NCI-H226 (cell line): ENCODE measurements at places on chromosomes 4 and X.

- peak; percentile 10 for DNase-seq
These were observed 44.3 kb downstream of the EFHC2 start for GRCh38 chrX:44299177-44299576.

- DNase-seq = no peak
These were observed 72.0 kb downstream of the RGS12 start for GRCh38 chr4:3364634-3365314.

GRCh38 chrX:47460561-47460960 lies 22.5 kb downstream of the ZNF41 start:
- no peak for DNase-seq

- DNase-seq = peak; percentile 13
These were observed 68.1 kb downstream of the UCHL1 start for GRCh38 chr4:41324861-41325260.

DNA sequence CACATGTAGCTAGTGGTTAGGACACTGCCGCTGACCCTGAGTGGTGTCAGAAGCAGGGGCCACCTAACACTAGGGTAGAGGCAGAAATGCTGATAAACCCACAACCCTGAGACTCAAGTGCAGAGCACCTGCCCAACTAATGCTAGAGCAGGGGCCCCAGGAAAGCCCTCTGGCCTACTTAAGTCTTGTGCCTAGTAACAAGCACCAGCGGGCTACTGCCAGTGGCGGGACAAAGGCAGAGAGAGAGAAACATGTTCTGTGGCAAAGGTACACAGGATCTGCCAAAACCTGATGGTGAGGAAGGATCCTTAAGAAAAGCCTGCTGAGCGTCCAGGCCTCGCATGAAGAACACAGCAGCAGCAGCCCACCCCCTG lies 172.4 kb downstream of the PRDM5 start:
- DNase-seq = no peak

- DNase-seq = no peak
These were observed 3.9 kb downstream of the LOC101059915 start for GRCh38 chrX:71671043-71671780.

- DNase-seq = no peak
These were observed 207.2 kb upstream of the GPRIN3 start for GRCh38 chr4:89514811-89515210.

- peak; percentile 41 for DNase-seq
These were observed 74.7 kb downstream of the TRAM1L1 start for GRCh38 chr4:117010671-117011070.

- DNase-seq = no peak
These were observed 1.0 kb upstream of the AASDH start for GRCh38 chr4:56388306-56388705.

- DNase-seq = no peak
These were observed 84.2 kb downstream of the LNX1 start for GRCh38 chr4:53507058-53507457.

GRCh38 chr4:13355111-13355880 lies 128.8 kb downstream of the RAB28 start:
- no peak for DNase-seq

GRCh38 chr4:174402470-174403176 lies 118.9 kb downstream of the CEP44 start:
- no peak for DNase-seq

GRCh38 chr4:7297374-7297773 lies 105.0 kb downstream of the SORCS2 start:
- DNase-seq = no peak

DNA sequence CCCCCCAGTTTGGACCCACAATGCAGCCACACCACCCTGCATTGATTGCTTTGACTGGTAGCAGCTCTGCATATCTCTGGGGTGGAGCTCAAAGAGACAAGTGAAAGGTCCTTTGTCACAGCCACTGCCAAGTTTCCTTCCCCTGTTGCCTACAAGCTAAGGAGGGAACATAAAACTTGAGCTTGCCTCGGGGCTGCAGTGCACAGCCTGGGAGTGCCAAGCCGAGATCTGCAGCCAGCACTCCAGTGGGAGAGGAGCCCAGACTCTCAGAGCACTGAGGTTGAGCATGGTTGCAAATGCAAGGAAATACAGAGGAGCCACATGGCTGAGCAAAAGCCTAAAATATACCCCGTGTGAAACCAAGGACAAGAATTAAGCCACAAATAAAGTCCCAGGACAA lies 142.2 kb downstream of the DKK2 start:
- DNase-seq = no peak

- DNase-seq = no peak
These were observed 263.5 kb upstream of the DKK2 start for GRCh38 chr4:107299646-107300045.

DNA sequence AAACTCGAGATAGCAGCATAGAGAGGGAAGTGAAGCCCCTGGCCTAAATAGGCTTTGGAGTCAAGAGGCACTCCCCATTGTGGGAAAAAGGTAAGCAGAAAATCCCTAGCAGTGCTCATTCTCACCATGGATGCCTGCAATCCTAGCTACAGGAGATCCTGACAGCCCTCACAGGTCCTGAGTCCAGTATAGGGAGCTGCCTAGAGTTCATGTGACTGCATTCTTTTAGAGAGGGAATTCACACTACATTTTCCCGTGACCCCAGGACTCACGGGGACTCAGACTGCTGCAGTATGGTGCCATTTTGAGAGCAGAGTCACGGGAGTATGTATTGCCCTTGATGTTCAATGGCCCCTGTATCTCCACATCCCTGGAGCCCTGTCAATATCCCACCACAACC lies 82.4 kb downstream of the MAGED1 start:
- no peak for DNase-seq

DNA sequence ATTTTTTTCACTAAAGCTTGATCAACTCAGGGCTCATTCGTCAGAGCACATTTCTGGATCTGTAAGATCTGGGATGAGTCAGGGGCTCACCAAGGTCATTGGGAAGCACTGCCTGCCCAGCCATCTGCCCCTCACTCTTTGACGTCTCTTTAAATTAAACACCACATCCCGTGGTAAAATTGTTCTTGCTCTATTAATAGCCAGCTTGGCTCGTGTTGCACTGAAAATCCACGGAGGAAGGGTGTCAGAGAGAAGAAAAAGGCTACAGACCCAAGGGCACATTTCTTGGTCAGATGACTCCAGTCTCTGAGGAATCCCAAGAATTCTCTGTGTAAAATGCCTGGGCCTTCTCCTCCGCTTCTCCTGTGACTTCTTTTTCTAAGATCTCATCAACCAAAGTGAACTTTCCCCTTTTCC lies 45.7 kb upstream of the GATB start:
- peak; percentile 74 for DNase-seq

DNA sequence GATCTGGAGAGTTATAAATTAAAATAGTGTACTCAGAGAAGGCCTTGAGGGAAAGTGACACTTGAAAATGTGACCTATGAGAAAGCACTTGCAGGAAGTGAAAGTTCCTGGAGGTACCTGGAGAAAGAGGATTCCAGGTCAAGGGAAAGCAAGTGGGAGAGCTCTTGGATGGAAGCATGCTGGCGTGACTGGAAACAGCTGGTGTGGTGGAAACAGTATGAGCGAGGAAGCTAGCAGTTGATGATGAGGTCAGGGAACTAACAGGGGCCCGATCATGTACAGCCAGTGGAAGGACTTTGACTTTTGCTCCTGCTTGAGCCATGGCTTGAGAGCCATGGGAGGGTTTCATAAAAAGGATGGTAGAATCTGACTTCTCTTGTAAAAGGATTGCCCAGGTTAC lies 9.5 kb upstream of the CLCN5 start:
- DNase-seq = no peak

DNA sequence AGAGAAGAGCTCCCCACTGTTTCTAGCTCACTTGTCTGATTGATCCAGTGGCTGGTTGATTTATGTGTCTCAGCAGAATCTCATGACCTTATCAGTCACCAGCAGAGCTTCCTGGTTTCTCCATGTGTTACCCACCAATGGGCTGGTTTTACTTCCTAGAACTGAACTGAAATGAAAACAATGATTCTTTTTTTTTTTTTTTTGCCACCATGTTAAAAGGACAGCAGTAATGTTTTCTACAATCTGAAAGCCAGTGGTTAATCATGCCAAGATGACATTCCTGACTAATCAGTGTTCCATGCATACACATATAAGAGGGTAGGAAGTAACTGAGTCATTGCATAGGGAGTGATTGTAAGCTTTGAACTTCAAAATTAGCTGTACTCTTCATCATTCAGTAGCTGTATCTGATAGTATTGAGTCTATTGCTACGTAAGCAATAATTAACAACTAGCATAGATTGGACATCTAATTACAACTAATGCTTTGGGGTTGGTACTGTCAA lies 67.7 kb downstream of the SLC4A4 start:
- DNase-seq = peak; percentile 26

- DNase-seq = no peak
These were observed 18.8 kb downstream of the PPP4R3C start for GRCh38 chrX:27444093-27444908.

GRCh38 chr4:3708103-3708510 lies 58.1 kb upstream of the ADRA2C start:
- DNase-seq = no peak

- DNase-seq = no peak
These were observed 95.0 kb upstream of the STS start for GRCh38 chrX:7052541-7052940.

DNA sequence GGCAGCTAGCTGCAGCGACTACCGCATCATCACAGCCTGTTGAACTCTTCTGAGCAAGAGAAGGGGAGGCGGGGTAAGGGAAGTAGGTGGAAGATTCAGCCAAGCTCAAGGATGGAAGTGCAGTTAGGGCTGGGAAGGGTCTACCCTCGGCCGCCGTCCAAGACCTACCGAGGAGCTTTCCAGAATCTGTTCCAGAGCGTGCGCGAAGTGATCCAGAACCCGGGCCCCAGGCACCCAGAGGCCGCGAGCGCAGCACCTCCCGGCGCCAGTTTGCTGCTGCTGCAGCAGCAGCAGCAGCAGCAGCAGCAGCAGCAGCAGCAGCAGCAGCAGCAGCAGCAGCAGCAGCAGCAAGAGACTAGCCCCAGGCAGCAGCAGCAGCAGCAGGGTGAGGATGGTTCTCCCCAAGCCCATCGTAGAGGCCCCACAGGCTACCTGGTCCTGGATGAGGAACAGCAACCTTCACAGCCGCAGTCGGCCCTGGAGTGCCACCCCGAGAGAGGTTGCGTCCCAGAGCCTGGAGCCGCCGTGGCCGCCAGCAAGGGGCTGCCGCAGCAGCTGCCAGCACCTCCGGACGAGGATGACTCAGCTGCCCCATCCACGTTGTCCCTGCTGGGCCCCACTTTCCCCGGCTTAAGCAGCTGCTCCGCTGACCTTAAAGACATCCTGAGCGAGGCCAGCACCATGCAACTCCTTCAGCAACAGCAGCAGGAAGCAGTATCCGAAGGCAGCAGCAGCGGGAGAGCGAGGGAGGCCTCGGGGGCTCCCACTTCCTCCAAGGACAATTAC lies 1.4 kb downstream of the AR start:
- no peak for DNase-seq

- DNase-seq = no peak
These were observed 543.5 kb upstream of the PCDH10 start for GRCh38 chr4:132605551-132605950.

DNA sequence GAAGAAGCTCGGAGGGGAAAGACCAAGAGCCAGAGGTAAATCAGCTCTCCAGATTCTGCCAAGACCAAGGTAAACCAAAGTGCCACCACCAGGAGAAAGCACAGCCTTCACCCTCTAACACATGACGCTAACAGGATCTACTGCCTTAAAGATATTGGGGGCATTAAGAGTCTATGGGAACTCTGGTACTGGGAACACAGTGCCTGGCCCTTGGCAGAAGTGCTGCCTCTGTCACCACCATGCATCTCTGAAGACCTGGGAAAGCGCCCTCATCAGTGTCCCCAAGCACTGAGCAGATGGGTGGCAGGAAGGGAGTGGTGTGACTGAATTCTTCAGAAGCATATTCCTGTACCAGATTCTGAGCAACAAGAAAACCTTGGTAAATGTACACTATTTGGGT lies 1.3 kb downstream of the QDPR start:
- no peak for DNase-seq

DNA sequence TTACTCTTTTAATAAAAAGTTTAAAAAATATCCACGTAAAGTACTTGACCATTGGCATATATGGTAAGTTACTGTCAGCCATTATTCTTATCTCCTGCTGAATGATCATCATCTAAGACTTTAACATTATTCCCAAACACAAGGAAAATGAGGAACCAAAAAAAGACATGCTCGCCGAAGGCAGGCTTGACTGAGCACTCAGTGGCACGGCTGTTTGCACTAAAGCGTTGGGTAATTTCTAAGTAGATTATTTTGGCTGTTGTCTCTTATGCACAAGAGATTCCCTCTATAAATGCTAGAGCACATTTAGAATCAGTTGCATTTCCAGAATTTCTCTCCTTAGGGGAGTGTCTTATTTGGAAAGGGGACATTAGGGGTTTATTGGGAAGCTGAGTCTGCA lies 82.8 kb downstream of the CHRNA9 start:
- DNase-seq = no peak

DNA sequence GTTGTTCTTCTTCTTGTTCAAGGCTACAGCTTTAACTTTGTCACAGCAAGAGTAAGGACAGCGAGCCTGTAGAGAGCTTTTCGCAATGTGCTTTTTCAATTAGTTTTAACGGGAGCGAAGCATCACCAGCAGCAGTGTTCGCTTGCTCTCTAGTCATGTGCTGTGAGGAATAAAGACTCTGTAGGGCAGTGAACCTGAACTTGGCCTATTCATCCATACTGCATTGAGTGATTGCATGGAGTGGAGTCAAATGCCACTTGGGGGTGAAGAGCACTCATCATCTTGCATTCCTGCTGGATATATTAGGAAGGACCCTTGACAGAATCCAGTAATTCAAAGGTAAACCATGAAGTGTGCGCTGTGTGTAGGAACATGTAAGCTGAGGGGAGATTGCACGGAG lies 240.0 kb downstream of the FRMPD4 start:
- DNase-seq = no peak

- DNase-seq = no peak
These were observed 39.5 kb downstream of the TMEM154 start for GRCh38 chr4:152640058-152640921.

GRCh38 chrX:121160987-121161386 lies 113.6 kb downstream of the GLUD2 start:
- no peak for DNase-seq

- no peak for DNase-seq
These were observed 64.9 kb upstream of the SCOC start for GRCh38 chr4:140308366-140309123.

DNA sequence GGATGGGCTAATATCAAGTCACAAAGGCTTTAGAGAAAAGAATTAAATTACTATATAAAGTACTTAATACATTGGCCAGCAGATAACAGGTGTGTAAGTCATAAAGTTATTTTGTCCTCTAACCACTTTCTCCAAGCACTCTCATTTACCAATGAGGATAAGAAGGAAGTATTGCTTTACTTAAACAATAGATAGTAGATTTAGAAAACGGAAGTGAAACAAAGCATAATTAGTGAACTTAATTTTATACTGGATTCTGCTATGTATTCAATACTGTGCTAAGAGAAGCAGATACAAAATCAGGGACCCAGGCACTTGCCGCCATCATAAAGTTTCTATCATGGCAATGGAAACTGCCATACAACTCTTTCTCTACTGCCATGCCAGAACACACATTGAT lies 24.0 kb downstream of the AFM start:
- no peak for DNase-seq

DNA sequence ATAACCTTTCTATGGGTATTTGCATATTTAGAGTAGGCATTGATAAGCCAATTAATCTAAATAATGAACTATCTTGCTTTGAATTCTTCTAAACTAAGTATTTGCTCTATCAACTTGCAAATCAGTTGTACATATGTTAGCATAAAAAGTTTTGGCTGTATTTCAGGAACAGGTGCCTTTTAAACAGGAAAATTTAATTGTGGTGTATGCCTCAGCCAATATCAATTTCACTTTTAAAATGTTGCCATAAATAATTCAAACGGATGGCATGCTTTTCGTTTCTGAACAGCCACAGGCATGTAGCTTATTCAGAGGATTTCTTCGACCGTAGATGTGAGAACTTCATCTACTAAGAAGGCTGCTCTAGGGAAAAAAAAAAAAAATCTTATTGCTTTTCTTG lies 99.9 kb downstream of the DCLK2 start:
- DNase-seq = no peak
